T-cell (primary cell): ENCODE measurements at places on chromosomes 5 and 9.
A peak's percentile ranks its signal among the peaks of the same experiment; 100 is the strongest.

- no peaks in the 10 kb centered on the region for H3K36me3 ChIP-seq
- H3K4me3 ChIP-seq = no peak overlapping the region
- H3K27me3 ChIP-seq = peaks cover 9% of the 10 kb centered on the region
- no peak overlapping the region for H3K27ac ChIP-seq
- no peaks in the 10 kb centered on the region for H3K4me1 ChIP-seq
Observed at GRCh38 chr5:42760426-42760825, 3.8 kb downstream of the CCDC152 start.

DNA sequence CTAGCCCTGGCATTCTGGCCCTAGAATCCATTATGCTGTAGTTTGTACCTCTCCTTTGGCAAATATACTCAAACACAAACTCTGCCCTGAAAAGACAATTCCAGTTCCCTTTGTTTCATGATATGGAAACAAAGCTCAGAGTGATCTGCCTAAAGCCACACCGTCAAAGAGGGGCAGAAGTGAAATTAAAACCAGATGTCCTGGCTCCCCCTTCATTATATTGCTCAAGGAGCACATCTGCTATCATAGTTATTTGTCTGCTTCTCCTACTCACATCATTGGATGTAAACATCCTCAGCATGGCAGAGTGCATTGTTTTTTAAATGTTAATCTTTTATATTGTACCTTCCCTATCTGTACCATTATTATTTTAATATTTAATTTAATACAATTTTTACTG is 266.7 kb upstream of the SMARCA2 start:
- no peak for DNase-seq
- H3K4me3 ChIP-seq = no peak overlapping the region
- H3K36me3 ChIP-seq = no peaks in the 10 kb centered on the region
- H3K27ac ChIP-seq = no peak overlapping the region
- no peaks in the 10 kb centered on the region for H3K4me1 ChIP-seq
- peaks cover 5% of the 10 kb centered on the region for H3K27me3 ChIP-seq

DNA sequence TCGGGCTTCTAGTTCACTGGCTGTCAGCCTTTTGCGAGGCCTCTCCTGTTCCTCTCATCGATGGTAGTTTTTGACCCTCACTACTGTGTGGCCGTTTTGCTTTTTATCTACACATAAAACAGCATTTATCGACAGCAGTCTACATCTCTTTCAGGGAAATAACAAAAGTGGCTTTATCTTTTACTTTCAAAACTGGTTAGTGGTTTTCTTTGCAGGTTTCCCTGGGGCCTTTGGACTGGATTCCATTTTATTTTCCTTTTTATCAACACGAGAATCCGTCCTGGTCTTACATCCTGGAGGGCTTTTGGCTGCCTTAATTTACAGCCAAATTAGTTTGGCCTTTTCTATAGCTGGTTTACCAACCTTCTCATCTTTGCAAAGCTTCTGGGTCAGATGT is 793 bp upstream of the PKD2L2 start:
- peaks cover 16% of the 10 kb centered on the region for H3K4me1 ChIP-seq
- peak overlapping the region; percentile 52 for H3K4me3 ChIP-seq
- no peaks in the 10 kb centered on the region for H3K27me3 ChIP-seq
- no peaks in the 10 kb centered on the region for H3K36me3 ChIP-seq

DNA sequence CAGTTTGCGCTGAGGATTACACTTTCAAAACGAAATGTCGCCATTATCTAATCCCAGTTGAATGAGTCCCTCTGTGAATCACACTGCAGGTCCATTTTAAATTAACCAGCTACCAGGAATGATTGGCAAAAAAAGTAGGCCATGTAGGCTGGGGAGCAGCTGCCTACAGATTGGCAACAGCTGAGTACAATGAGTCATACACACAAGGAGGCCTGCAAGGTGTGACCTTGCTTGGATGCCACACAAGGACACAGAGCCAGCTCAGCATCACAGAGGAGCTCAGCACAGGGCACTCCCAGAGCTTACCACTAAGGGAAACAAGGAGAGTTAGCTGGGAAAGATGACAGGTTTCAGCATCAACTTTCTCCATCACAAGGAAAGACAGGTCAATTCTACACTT is 12.9 kb downstream of the HAVCR1 start:
- no peaks in the 10 kb centered on the region for H3K27me3 ChIP-seq
- no peaks in the 10 kb centered on the region for H3K36me3 ChIP-seq
- H3K27ac ChIP-seq = no peak overlapping the region
- H3K4me1 ChIP-seq = peaks cover 8% of the 10 kb centered on the region
- no peak for DNase-seq

DNA sequence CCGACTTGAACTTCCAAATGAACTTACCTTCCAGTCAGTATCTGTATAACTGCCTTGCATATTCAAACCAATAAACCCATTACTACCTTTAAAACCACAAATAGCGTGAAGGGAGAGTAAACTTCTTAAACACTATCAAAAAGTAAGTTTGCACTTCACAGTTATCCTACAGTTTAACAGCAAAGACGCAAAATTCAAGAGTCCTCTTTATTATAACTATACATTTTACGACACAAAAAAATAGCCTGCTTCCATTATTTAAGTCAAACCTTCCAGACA is 1.8 kb downstream of the PTBP3 start:
- no peak overlapping the region for H3K4me3 ChIP-seq
- no peak for DNase-seq
- no peaks in the 10 kb centered on the region for H3K27me3 ChIP-seq
- H3K27ac ChIP-seq = peak overlapping the region; percentile 21
- peaks cover 29% of the 10 kb centered on the region for H3K4me1 ChIP-seq

GRCh38 chr9:89536145-89536574 is 38.2 kb upstream of the SEMA4D start:
- peaks cover 56% of the 10 kb centered on the region for H3K4me1 ChIP-seq
- peak overlapping the region; percentile 82 for H3K27ac ChIP-seq
- peak overlapping the region; percentile 21 for H3K4me3 ChIP-seq
- no peaks in the 10 kb centered on the region for H3K36me3 ChIP-seq
- no peaks in the 10 kb centered on the region for H3K27me3 ChIP-seq
- DNase-seq = peak; percentile 38

DNA sequence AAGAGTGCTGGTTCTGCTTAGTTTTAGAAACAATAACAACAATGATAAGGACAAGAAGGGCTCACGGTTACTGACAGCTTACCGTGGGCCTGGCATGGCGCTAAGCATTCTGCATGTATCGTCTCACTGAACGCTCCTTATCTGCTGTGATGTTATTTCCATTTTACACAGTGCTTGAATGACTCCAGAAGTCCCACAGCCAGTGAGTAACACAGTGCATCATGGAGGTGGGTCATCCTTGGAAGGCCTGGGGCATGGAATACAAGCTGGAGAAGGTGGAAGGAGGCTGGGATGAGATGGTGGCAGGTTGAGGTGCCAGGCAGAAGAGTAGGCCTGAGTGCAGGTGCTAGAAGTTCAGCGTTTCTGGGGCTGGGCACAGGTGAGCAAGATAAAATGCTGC is 36.5 kb upstream of the FAT2 start:
- H3K36me3 ChIP-seq = no peaks in the 10 kb centered on the region
- H3K4me1 ChIP-seq = no peaks in the 10 kb centered on the region
- H3K27me3 ChIP-seq = peaks cover 15% of the 10 kb centered on the region
- no peak overlapping the region for H3K4me3 ChIP-seq

GRCh38 chr5:137142764-137143605 is 356.1 kb downstream of the SPOCK1 start:
- no peak for DNase-seq
- H3K27ac ChIP-seq = no peak overlapping the region
- no peak overlapping the region for H3K4me3 ChIP-seq
- H3K36me3 ChIP-seq = no peaks in the 10 kb centered on the region

DNA sequence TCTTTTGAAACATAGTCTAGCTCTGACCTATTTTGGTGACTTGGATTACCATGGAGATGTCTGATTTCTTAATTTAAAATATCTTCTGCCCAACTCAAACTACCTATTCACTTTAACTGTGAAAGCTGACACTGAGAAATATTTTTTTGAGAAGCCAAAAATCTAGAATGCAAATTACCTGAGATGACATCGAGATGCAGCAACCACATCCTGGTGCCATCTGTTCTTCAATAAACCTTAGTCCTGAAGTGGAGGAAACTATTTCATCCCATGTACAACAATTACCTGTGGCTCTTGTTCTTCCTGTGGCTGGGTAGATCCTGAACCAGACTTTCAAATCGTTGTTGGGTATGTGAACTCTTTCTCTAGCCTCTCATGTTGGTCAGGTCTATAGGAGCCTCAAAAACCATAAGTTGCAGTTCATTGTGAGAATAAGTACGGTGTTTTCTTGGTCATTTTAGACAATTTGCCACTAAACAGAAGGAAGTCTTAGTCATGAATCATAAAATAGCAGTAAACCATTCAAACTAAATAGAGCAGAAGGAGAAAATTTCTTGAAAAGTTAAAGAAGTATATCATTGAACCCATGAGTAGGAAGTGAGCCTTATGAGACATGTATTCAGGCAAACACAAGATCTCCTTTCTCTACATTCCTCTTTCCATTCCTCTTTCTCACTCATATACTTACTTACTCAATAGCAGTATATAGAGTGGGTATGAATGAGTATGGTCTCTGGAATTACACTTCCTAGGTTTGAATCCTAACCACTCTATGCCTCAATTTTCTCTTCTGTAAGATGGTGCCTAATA is 176.0 kb downstream of the HMHB1 start:
- DNase-seq = no peak
- no peaks in the 10 kb centered on the region for H3K27me3 ChIP-seq
- H3K4me1 ChIP-seq = no peaks in the 10 kb centered on the region
- no peak overlapping the region for H3K4me3 ChIP-seq
- no peak overlapping the region for H3K27ac ChIP-seq

DNA sequence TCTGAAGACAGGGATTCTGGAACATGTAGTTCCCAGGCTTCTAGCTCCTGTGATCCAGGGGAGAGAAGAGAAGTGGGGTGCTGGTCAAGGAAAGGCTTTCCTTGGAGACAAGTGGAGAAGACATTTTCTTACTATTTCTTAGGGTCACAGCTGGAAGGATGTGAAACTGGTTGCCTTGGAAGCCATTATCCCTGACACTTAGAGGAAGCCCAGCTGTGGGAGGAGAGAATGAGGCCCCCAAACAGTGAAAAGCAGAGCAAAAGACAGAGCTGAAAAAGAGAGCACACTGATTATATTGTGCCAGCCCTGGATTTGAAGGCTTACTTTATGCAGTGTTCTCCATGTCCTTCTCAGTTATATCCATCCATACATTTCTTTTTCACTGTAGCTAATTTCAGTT is 17.5 kb upstream of the SHB start:
- H3K4me3 ChIP-seq = no peak overlapping the region
- DNase-seq = no peak
- H3K4me1 ChIP-seq = no peaks in the 10 kb centered on the region
- no peak overlapping the region for H3K27ac ChIP-seq
- no peaks in the 10 kb centered on the region for H3K36me3 ChIP-seq
- peaks cover 22% of the 10 kb centered on the region for H3K27me3 ChIP-seq

DNA sequence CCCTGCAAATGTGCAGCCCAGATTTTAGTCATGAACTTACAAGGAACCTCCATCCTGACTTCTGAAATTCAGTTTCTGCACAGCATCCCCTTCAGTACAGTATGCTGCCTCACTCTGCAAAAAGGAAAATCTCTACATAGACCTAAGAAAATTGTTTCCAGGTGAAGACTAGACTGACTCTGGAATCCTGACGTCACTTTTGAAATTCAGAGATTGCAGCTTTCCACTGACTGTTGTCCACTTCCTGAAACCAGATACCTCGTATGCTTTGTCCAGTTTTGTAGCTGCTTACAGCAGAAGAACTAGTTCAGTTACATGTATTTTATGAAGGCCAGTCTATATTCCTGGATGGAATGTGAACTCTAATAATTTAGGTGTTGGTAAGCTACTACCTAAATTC is 629.3 kb upstream of the ST8SIA4 start:
- no peaks in the 10 kb centered on the region for H3K27me3 ChIP-seq
- no peaks in the 10 kb centered on the region for H3K36me3 ChIP-seq
- no peak for DNase-seq
- no peaks in the 10 kb centered on the region for H3K4me1 ChIP-seq

DNA sequence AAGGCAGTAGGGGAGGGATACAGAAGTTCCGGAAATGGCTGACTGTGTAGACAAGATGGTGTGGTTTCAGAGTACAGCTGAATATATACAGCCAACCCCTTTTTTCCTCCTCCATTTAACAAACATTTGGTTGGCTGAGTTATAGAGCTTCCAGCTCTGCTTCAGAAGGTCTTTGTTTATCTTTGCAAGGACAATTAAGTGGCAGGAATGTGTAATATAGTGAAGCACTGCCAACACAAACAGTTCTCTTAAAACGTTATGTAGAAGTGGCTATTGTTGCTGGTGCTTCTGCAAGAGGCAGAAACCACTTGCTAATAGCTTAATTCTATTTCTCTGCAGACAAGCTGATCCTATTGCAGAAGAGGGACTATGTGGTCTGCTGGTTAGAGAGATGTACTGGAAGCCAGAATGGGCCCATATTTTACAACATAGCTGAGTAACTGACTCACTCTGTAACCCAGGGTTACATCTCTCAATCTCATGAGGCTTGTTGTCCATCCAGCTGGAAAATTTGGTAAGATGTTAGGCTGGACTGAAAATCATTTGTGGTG is 62.7 kb upstream of the OSMR start:
- no peaks in the 10 kb centered on the region for H3K4me1 ChIP-seq
- H3K27ac ChIP-seq = no peak overlapping the region
- H3K4me3 ChIP-seq = no peak overlapping the region
- H3K27me3 ChIP-seq = no peaks in the 10 kb centered on the region

GRCh38 chr5:54021431-54022164 is 288.8 kb downstream of the ARL15 start:
- H3K4me3 ChIP-seq = no peak overlapping the region
- H3K36me3 ChIP-seq = no peaks in the 10 kb centered on the region
- no peaks in the 10 kb centered on the region for H3K27me3 ChIP-seq
- no peak overlapping the region for H3K27ac ChIP-seq
- H3K4me1 ChIP-seq = peaks cover 15% of the 10 kb centered on the region

GRCh38 chr5:33684496-33685159 is 207.2 kb downstream of the ADAMTS12 start:
- no peak overlapping the region for H3K4me3 ChIP-seq
- no peaks in the 10 kb centered on the region for H3K4me1 ChIP-seq
- DNase-seq = no peak
- H3K27me3 ChIP-seq = no peaks in the 10 kb centered on the region
- H3K27ac ChIP-seq = no peak overlapping the region

GRCh38 chr5:138929571-138929955 is 54.4 kb upstream of the LRRTM2 start:
- no peaks in the 10 kb centered on the region for H3K4me1 ChIP-seq
- no peak overlapping the region for H3K4me3 ChIP-seq
- H3K27ac ChIP-seq = no peak overlapping the region
- DNase-seq = no peak

DNA sequence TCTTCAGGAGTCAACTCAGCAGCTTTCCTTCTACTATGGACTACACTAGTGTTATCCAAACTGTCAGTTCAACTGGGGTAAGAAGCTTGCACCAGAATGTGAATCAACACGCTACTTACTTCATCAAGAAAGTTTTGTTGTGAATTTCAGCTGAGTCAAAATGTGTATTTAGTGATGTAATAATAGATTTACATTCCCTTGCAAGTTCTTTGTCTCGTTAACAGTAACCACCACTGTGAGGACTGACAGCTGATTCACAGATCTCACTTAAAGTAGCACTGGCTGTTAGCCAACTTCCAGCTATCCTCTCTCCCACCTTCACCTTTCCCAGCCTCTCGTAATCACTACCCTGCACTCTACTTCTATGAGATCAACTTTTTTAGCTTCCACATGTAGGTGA is 445.3 kb downstream of the NTRK2 start:
- no peaks in the 10 kb centered on the region for H3K36me3 ChIP-seq
- H3K27ac ChIP-seq = no peak overlapping the region
- no peaks in the 10 kb centered on the region for H3K4me1 ChIP-seq

GRCh38 chr5:93280518-93280917 is 300.5 kb downstream of the NR2F1-AS1 start:
- no peak overlapping the region for H3K4me3 ChIP-seq
- H3K27ac ChIP-seq = no peak overlapping the region
- no peaks in the 10 kb centered on the region for H3K36me3 ChIP-seq
- H3K27me3 ChIP-seq = no peaks in the 10 kb centered on the region
